ENCODE measurements at places on chromosomes 4 and X.

DNA sequence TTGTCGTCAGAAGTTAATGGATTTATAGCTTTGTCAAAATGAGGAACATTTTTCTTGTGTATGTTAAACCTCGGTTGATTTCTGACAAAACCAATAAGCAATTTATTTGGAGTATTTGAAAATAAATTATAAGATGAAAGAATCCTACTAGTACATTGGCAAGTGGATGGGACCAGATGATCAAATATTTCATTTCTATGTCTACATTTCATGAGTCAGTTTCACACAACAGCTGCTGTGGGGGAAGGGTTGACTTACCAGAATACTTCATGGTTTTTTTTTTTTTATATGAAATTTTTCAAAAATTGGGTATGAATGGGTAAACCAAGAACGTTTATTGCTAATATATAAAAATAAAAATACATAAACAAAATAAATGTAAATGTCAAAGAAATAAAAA, 39.4 kb downstream of the RAPGEF2 start:
- no peak for DNase-seq

DNA sequence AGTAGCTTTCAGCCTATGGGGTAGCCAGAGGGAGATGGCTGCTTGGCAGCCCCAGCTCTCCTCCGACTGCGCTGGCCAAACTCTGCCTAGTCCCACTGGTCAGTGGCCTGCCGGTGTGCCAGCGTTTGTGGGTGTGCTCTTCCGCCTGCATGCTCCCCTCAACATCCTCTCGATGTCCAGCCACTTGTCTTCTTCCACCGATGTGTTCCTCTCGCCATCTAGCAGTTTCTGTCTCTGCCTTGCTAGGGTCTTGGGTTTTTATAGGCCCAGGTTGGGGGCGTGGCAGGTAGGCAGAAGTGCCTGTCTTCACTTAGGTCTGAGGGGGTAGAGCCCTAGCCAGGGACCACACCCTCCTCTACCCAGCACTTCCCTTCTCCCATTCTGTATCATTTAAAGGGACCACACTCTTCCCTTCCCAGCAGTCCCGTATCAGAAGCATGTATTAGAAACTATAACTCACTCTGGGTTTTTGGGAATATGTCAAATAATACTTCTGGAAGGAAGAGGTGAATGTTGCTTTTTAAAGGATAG, 124.4 kb downstream of the KDM6A start:
- DNase-seq = no peak

- no peak for DNase-seq
Measured at GRCh38 chr4:80233390-80233789, 33.1 kb upstream of the FGF5 start.

DNA sequence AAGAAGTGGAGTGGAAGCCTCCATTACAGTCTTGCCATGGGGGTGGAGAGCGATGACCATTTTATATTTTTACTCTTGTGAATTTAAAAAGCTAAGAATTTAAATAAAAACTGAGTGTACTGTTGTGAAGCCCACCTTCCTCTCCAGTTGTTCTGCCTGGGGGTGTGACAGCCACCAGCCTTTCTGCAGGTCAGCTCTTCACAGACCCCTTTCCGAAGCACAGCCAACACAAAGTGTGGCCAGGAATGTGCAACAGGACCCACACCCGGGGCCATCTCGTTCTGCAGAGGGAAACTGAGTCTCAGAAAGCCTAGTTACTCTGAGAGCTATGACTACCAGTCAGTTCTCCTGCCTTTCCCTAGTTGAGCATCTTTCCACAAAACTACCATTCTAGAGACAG, 1.4 kb downstream of the GRPEL1 start:
- DNase-seq = no peak

DNA sequence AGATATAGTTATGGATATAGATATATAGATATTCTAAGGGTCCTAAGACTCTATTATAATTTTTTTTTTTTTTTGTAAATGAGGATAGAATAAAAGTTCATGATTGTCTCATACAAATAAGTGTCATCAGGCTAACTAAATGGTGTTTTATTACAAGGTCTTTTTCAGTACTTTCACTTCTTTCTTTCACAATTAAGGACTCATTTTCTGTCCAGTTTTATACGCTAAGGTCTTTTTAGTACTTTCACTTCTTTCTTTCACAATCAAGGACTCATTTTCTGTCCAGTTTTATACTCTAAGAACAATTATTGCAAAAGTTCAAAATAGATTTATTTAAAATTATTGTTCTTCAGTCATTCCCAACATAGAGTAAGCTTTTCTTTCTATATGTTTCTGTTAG, 32.7 kb downstream of the RUFY3 start:
- no peak for DNase-seq

- DNase-seq = no peak
Measured at GRCh38 chr4:81142744-81143143, 72.3 kb downstream of the PRKG2 start.

GRCh38 chr4:19260346-19260745, 991.4 kb upstream of the SLIT2 start:
- no peak for DNase-seq

DNA sequence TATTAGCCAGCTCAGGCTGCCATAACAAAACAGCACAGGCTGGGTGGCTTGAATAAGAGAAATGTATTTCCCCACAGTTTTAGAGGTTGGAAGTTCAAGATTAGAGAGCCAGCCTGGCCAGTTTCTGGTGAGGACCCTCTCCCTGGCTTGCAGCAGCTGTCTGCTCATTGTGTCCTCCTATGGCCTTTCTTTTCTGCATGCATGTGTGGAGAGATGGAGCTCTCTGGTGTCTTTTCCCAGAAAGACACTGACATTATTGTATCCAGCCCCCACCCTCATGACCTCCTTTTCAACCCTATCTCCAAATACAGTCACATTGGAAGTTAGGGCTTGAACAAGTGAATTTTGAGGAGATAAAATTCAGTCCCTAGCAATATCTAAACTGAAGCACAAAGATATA, 263.8 kb upstream of the PABPC4L start:
- DNase-seq = no peak

GRCh38 chrX:153388722-153389459, 12.3 kb downstream of the PNMA6E start:
- DNase-seq = no peak

DNA sequence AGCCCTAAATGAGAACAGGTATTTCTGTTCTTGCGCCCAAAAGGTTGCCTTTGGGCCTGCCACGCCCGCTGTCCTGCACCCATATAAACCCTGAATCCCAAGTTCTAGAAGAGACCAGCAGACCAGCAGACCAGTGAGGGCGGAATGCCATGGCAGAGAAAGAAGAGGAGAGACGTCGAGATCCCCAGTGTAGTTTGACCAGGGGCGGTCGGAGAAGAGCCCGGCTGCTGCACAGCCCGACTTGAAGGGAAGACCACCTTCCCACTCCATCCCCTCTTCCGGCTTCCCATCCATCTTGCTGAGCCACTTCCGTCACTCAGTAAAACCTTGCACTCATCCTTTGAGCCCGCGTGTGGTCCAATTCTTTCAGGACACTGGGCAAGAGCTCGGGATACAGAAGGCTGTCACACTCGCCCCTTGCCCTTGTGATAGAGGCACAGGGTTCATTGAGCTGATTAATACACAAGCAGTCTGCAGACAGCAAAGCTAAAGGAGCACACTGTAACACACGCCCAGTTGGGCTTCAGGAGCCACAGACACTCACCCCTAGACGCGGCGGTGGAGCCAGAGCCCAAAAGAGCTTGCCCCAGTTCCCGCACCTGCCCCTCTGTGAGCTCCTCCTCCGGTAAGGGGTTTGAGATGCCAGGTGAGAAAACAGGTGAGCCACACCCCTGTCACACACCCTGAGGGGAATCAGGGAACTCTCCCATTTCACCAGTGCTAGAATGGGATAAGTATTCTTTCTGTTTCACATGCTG, 230.8 kb downstream of the PCDH10 start:
- DNase-seq = no peak

GRCh38 chr4:80422727-80423404, 87.3 kb downstream of the CFAP299 start:
- DNase-seq = no peak

Measured in stimulated activated CD4-positive, alpha-beta T cell treated with anti-CD3 and anti-CD28 coated beads, Interleukin-12 subunit alpha, Interleukin-12 subunit beta, amount 100 ng/mL, for 24 hours (primary cell).